ENCODE measurements at places on chromosomes 2 and 18.
A peak's percentile ranks its signal among the peaks of the same experiment; 100 is the strongest.

DNA sequence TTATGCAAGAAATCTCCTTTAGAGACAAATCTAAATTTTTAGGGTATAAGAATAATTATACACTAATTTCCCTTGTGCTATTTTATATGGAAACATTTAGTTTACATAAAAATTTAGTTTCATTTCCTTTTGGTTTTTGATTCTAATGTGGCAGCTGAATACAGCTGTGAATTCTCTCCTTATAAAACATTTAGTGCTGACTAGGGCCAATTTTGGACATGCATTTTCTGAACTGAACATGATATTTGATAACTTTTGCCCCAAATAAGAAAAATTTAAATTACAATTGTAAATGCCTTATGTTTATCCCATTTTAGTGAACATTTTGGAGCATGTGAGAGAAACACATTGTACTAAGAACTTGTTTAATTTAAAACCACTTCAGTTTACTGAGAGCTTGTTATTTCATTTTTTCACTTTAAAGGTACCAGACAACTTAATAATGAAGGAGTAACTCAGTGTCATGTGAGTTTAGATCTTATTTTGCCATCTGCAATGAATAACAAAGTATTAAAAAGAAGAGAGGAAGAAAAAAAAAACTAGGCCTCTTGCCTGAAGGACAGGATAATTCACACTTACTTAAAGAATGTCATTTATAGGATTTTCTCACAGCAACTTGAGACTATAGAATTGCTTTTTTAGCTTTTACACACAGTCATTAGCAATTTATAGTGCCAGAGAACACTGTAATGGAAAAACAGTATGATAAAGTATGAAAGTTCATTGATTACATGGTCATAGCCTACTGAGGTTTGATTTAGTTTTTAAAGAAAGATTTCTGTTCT, 209.7 kb downstream of the ERBB4 start:
- H3K27ac ChIP-seq, result no peak overlapping the region
- no peak for DNase-seq
- no peaks in the 10 kb centered on the region for H3K27me3 ChIP-seq
- H3K4me3 ChIP-seq, result no peak overlapping the region
- no peaks in the 10 kb centered on the region for H3K36me3 ChIP-seq

DNA sequence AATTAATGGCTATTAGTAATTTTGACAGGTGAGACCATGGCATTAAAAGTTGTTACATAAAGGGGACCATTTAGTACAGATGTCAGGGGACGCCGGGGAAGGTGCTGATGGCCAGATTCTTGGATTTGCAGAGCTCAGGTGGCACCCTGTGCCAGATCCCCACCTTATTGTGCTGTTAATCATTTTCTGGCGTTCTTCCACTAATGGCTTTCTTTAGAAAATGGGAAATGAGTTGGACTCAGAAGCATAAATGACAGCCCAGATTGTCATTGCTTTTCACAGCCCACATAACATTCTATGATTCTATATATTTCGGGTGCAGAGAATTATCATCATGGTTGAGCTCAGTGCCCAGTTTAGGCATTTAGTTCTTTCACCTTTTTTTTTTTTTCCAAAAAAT, 257.2 kb upstream of the TCF4 start:
- no peaks in the 10 kb centered on the region for H3K4me1 ChIP-seq
- no peak overlapping the region for H3K4me3 ChIP-seq
- no peak for DNase-seq
- no peaks in the 10 kb centered on the region for H3K36me3 ChIP-seq

DNA sequence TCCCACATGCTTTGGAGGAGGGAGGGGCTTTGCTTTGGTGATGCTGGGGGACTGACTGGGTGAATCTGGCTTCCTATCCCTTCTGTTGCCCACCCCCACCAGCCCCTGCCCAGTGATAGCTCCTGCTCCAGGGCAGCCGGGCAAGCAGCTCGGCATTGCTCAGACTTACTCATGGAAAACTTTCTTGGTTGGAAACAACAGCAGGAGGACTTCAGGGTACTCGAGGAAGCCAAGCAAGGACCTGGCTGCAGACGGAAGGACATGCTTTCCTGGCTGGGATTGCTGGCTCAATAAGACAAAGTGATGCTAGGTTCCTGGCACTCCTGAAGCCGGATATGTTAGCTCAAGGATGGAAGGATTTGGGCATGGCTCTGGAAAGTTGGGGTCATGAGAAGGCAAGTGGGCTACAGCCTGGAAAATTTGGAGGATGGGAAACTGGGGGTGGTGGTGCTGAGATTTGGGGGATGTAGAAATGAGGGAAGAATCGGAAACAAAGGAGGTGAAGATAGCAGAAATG, 3.1 kb downstream of the SPEG start:
- no peak for DNase-seq
- peaks cover 86% of the 10 kb centered on the region for H3K4me1 ChIP-seq
- H3K27ac ChIP-seq, result peak overlapping the region; percentile 96
- H3K36me3 ChIP-seq, result no peaks in the 10 kb centered on the region
- no peak overlapping the region for H3K4me3 ChIP-seq

DNA sequence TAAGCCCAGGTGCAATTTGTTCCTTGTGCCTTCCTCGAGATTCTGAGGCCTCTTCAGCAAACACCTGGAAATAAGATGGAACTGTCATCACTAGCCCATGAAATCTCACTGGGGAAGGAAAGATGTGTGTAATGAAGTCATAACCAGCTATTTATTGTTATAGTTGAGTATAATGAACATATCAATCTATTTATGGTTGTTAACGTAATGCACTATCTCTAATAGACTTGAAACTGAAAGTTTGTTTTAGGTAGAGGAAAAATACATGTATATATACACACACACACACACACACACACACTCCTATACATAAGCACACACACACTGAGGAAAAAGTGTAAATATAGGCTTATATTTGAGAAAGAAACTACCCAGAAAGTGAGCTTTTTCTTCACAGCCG, 62.8 kb downstream of the UGGT1 start:
- no peak overlapping the region for H3K27ac ChIP-seq
- no peak for DNase-seq
- no peaks in the 10 kb centered on the region for H3K27me3 ChIP-seq
- no peak overlapping the region for H3K4me3 ChIP-seq
- no peaks in the 10 kb centered on the region for H3K4me1 ChIP-seq

GRCh38 chr2:239836021-239836765, 188.9 kb downstream of the NDUFA10 start:
- no peaks in the 10 kb centered on the region for H3K4me1 ChIP-seq
- DNase-seq, result no peak
- no peak overlapping the region for H3K27ac ChIP-seq
- H3K27me3 ChIP-seq, result no peaks in the 10 kb centered on the region

DNA sequence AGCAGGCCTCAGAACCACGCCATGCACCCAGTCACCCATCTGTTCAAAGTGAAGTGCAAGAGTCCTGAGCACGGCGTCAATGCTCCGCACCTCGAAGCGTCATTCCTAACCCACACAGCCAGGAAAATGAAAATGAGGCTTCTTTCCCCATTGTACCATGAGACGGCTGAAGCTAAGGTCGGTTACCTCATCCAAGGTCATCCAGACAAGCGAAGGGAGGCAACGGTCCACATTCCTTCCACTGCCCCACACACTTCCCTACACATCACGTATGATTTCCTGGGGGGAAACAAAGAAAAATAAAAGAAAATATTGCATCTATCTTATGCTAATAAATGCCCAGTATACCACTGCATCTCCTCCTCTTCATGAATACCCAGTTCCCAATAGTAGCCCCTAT, 113.5 kb upstream of the RAB6C start:
- no peak overlapping the region for H3K27ac ChIP-seq
- DNase-seq, result no peak
- no peaks in the 10 kb centered on the region for H3K36me3 ChIP-seq
- no peaks in the 10 kb centered on the region for H3K4me1 ChIP-seq

DNA sequence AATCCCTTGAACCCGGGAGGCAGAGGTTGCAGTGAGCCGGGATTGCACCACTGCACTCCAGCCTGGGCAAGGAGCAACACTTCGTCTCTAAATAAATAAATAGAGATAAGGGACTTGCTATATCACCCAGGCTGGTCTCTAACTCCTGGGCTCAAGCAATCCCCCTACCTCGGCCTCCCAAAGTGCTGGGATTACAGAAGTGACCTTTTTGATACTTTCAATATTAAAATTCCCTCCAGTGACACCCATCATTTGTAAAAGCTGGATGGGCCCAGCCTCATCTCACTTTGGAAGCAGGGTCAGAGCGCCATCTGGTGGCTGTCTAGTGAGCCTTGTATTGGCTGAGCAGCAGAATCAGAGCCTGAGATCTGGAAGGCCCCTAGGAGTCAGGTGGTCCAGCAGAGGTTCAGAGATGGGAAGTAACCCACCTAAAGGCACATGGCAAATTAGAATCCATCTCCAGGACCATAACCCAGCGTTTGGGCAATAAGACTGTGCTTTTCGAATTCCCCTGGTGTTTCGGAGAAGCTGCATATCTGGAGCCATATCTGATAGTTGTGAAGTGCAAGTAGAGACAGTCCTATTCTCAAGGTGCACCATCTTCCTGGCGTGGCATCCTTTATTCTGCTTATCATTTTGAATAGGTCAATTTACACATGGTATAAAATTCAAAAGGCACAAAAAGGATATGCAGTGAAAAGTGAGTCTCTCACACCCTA, 18.3 kb upstream of the SLC35F6 start:
- H3K27ac ChIP-seq, result no peak overlapping the region
- no peak overlapping the region for H3K4me3 ChIP-seq
- peak; percentile 85 for DNase-seq

DNA sequence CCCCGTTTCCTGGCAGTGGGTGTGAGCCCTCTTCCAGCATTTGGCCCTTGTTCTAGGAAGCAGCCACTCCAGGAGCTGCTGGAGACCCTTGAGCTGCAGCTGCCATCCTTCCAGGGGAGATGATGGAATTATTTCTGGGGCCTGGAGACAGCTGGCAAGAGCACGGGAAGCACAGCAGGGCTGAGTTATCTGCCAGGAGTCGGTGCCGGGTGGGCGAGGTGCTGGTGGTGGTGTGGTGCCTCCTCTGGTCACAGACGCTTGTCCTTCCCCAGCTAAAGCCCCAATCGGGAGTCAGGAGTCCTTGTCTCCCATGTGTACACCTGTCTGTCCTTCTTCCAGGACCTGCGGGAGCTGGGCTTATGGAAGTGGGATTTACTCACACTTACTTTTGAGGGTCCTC, 36.0 kb downstream of the DPYSL5 start:
- no peak for DNase-seq
- H3K27me3 ChIP-seq, result peaks cover 14% of the 10 kb centered on the region
- no peak overlapping the region for H3K4me3 ChIP-seq
- no peaks in the 10 kb centered on the region for H3K36me3 ChIP-seq
- H3K4me1 ChIP-seq, result no peaks in the 10 kb centered on the region

GRCh38 chr2:220619525-220620220, 952.4 kb downstream of the EPHA4 start:
- no peak overlapping the region for H3K27ac ChIP-seq
- H3K27me3 ChIP-seq, result no peaks in the 10 kb centered on the region
- DNase-seq, result no peak
- no peak overlapping the region for H3K4me3 ChIP-seq
- H3K4me1 ChIP-seq, result no peaks in the 10 kb centered on the region

DNA sequence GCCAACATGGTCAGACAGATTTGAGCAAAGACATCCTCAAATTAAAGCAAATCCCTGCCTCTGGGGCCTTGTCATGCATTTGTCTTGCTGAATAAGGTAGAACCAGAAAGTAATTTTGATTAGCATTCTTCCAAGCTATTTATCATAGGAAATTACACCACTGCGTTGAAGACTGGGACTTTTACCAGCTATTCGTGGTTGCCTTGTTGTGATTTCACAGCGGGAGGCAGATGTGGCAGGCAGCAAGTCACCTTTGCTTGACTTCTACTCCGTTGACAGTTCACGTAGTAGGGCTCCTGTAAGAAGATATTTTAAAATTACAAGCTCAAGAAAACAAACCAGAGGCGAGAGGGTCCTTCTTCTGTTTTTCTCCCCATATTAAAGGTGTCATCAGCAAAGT, 80.6 kb downstream of the EN1 start:
- H3K27me3 ChIP-seq, result peaks cover 18% of the 10 kb centered on the region
- DNase-seq, result no peak
- H3K4me3 ChIP-seq, result no peak overlapping the region
- no peaks in the 10 kb centered on the region for H3K36me3 ChIP-seq

- no peaks in the 10 kb centered on the region for H3K27me3 ChIP-seq
- no peaks in the 10 kb centered on the region for H3K36me3 ChIP-seq
- no peak for DNase-seq
- no peak overlapping the region for H3K4me3 ChIP-seq
These were observed 284.6 kb downstream of the CNTNAP5 start for GRCh38 chr2:124309563-124310138.

Measured in tibial artery (tissue), 4 donors.